ENCODE measurements at places on chromosomes 3 and 15. TPM values are rescaled to one million over a fixed set of nuclear protein-coding genes. Genes with fewer than 3 reads are reported as not detected.

KIF7 gene
- total RNA-seq = 0.44 TPM

SERPINI2 gene
- not detected for total RNA-seq

CCR2 gene
- 80.8 TPM for total RNA-seq

C3orf33 gene
- total RNA-seq = 0.46 TPM

IQCF5 gene
- total RNA-seq = not detected

SLC15A2 gene
- total RNA-seq = 5.7 TPM

CCNB2 gene
- total RNA-seq = 52.9 TPM

Measured in T-helper 1 cell treated with Interleukin-12 subunit alpha and Interleukin-12 subunit beta and Interleukin-4 antibody, amounts not matched to agents 30 ng/mL and 1 ng/mL, for 36 hours (primary cell).